Left renal cortex interstitium (tissue), 4 donors: ENCODE measurements at places on chromosomes 5 and 9.

GRCh38 chr9:19992556-19992955 is 203.7 kb upstream of the SLC24A2 start:
- no peak for DNase-seq

- DNase-seq = no peak
Measured at GRCh38 chr9:79630521-79631403, 59.0 kb downstream of the TLE4 start.

DNA sequence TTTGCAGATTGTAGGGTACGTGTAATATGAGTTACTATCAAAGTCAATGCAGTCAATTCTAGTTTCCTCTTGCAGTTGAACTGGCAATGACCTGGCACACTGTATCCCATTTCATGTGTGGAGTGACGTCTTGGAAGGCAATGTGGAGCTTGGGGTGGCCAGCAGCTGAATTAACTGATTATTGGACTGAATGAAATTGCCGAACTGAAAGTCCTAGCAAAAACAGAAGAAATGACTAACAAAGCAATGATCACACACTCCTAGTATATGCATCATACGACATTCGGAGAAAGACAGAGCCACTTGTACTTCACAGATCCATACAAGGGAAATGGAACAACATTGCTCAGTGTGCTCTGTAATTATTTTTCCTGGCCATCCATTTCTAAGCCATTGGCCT is 259.1 kb upstream of the DAPK1 start:
- DNase-seq = no peak

DNA sequence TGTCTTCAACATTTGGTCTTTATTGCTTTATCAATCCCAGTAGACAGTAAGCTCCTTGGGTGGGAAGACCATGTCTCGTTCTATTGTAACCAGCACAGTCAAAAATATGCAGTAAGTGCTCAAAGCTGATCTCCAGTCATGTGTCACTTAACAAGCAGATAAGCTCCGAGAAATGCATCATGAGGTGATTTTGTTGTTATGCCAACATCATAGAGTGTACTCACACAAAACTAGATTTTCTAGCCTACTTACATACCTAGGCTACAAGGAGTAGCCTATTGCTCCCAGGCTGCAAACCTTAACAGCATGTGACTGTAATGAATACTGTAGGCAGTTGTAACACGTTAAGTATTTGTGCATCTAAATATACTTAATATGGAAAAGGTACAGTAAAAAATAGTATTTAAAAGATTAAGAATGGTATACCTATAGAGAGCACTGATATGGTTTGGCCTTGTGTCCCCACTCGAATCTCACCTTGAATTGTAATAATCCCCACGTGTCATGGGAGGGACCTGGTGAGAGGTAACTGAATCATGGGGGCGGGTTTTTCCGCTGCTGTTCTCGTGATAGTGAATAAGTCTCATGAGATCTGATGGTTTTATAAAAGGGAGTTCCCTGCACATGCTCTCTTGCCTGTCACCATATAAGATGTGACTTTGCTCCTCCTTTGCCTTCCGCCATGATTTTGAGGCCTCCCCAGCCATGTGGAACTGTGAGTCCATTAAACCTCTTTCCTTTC is 39.8 kb upstream of the PCSK5 start:
- no peak for DNase-seq

DNA sequence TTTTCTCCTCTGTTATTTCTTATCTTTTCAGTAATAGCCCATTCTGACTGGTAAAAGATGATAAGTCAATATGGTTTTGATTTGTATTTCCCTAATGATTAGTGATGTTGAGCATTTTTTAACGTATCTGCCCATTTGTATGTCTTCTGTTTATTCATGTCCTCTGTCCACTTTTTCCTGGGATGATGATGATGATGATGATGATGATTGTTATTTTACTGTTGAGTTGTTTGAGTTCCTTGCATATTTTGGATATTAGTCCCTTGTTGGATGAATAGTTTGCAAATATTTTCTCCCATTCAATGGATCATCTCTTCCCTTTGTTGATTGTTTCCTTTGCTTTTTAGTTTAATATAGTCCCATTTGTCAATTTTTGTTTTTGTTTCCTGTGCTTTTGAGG is 27.0 kb downstream of the UTP15 start:
- no peak for DNase-seq

DNA sequence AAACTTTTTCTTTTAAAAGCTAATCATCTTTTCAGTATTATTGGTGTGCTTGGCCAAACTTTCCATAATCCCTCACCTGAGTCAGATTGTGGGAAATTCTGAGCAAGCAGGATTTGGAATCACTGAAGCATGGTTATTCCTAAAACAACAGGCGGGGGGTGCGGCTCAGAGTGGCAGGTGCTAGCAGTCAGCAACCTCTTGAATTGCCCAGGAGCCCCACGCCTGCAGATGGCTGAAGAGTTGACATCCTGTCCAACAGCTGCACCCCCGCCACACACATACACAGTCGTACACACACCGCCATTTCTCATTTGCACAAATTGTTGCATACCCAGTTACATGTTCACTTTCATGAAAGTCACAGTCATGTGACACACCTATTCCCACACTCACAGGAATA is 96.6 kb downstream of the LHX2 start:
- no peak for DNase-seq

DNA sequence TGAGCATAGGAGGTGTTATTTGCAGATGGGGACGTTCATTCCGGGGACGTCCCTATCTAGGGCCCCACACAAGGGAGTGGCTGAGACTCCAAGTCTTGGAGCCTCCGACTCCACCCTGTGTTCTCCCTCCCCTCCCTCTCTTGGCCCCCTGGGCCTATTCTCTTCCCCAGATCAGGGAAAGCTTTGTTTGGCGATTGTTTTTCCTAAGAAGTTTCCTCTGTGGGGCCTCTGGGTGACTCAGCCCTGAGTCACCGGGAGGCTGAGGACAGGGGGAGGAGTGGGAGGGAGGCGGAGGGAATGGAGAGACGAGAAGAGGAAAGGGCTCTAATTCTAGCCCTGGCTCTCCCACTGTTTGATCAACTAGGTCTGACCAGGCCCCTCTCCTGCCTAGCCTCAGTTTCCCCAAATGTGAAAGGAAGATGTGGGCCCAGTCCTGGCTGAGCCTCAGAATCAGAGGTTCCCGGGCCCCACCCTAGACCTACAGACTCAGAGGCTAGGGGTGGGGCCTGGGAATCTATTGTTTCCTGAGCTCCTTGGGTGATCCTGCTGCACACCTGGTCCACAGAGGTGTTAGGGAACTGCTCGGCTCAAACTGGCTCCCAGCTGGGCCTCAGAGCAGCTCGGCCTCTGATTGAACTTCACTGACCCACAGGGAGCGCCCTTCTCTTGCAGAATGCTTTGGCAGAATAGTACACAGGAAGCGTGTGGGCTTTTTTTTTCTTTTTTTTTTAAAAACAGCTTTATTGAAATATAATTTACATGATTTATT is 19.2 kb downstream of the GSN start:
- DNase-seq = no peak

DNA sequence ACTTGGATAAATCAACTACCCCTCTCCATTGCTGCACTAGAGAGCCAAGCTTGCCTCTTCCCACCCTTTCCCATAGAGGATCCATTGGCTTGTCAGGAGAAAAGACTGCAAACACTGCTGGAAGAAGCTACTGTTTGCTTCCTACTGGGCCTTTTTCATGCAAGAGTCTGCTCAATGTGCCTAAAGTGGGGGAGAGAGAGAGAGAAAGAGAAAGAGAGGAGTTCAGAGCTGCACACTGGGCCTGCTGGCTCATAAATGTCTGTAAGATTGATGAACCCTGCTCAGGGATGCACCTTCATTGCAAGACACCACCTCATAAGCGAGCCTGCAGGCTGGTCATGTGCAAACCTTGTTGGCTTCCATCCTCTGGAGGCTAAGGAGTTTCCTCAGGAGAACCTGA is 269.4 kb downstream of the ZNF608 start:
- no peak for DNase-seq

DNA sequence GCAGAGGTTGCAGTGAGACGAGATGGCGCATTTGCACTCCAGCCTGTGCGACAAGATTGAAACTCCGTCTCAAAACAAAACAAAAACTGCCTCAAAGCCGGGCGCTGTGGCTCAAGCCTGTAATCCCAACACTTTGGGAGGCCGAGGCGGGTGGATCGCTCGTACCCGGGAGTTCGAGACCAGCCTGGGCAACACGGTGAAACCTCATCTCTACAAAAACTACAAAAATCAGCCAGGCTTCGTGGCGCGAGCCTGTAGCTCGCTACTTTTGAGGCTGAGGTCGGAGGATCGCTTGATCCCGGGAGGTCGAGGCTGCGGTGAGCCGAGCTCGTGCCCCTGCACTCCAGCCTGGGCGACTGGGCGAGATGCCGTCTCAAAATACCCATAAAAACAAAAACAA is 988 bp downstream of the GFM2 start:
- DNase-seq = no peak

GRCh38 chr5:173327084-173327947 is 898 bp downstream of the STC2 start:
- no peak for DNase-seq

- no peak for DNase-seq
Measured at GRCh38 chr5:36374266-36374862, 72.7 kb upstream of the RANBP3L start.

DNA sequence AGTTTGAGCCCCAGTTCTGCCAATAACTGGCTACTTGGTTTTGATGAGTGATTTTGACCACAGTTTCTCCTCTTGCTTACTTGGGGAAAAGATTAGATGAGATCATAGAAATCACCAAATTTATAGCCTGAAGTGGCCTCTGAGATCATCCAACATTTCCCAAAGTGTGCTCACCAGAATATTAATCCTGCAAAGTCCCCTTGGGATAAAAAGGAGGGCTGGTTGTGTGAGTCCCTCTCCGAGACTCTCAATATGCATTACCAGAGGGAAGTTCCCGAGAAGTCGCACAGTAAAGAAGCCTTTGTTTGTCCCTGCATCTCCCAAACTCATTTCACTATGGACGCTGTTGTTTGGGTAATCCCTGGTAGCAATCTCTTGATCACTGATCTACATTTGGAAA is 88.4 kb upstream of the ADRA1B start:
- DNase-seq = no peak

GRCh38 chr5:149153193-149153750 is 12.0 kb downstream of the ABLIM3 start:
- no peak for DNase-seq

DNA sequence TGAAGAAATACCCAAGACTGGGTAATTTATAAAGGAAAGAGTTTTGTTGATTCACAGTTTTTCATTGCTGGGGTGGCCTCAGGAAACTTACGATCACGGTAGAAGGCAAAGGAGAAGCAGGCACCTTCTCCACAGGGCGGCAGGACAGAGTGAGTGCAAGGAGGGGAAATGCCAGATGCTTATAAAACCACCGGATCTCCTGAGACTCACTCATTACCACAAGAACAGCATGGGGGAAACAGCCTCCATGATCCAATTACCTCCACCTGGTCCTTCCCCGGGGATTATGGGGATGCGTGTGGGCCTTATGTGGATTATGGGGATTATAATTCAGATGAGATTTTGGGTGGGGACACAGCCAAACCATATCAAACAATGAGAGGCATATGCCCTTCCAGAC is 18.5 kb upstream of the RORB start:
- no peak for DNase-seq

GRCh38 chr9:122180633-122181032 is 20.9 kb downstream of the MORN5 start:
- DNase-seq = no peak

DNA sequence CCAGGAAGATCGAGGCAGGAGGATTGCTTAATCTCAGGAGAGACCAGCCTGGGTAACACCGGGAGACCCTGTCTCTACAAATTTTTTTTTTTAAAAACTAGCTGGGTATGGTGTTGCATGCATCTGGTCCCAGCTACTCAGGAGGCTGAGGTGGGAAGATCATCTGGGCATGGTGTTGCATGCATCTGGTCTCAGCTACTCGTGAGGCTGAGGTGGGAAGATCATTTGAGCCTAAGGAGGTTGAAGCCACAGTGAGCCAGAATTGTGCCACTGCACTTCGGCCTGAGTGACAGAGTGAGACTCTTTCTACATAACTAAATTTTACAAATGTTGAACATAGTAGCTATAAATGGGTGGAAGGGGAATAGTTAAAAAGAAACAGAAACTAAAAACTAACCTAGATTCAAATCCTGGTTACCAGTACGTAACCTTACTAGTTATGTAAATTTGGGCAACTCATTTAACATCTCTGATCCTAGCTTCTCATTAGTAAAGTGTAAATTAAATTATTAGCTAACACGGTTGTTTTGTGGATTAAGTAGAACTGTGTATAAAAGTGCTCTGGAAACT is 41.7 kb downstream of the TMEM161B start:
- no peak for DNase-seq

GRCh38 chr9:117076571-117077290 is 338.1 kb downstream of the ASTN2 start:
- DNase-seq = no peak

DNA sequence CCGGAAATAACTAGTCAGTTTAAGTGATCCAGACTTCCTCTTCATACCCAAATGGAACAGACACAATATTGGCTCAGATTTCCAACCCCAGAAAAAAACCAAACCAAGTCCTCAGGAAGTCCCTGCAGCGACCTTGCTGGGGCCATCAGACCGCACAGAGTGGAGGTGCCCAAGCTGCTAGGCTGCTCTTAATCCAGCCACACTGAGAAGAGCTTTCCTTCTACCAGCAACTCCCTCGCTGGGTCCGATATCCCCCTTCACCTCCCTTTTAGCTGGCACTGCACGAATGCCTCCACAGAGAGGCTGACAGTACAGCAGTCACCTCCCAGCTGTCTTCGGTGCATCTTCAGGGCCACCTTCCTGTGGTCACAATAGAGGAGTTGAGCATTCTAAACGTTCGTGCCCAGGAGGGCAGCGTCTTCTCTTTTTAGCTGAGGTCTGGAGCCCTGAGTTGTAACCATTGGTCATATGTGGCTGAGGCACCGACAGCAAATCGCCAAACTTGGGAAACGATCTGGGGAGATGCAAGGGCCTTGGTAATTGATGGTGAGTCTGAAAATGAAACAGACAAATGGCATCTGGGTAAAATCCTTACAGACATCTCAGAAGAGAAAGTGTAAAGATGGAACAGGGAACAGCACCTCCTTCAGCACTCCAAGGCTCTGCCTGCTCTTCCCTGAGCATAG is 5.7 kb downstream of the NAIF1 start:
- no peak for DNase-seq

- DNase-seq = no peak
Measured at GRCh38 chr5:115016646-115017045, 153.1 kb downstream of the TRIM36 start.
